T-helper 2 cell treated with Interferon-gamma antibody and Interleukin-4, amounts not matched to agents 100 ng/mL and 5 ng/mL, for 36 hours (primary cell): ENCODE measurements at places on chromosomes 1 and 21. TPM values are rescaled to one million over a fixed set of nuclear protein-coding genes. Genes with fewer than 3 reads are reported as not detected.

The ARHGEF16 gene
- total RNA-seq: not detected in 2 replicates

The LRRC42 gene
- 19.2 and 23.4 TPM in 2 replicates for total RNA-seq

The CD5L gene
- not detected in 2 replicates for total RNA-seq

The MANEAL gene
- 1.9 TPM in 2 replicates for total RNA-seq
